Activated CD4-positive, alpha-beta memory T cell treated with anti-CD3 and anti-CD28 coated beads, Interleukin-2, amount 10 ng/mL, durations not matched to agents 7 days and 5 days (primary cell): ENCODE measurements at places on chromosomes 7 and 10. TPM values are rescaled to one million over a fixed set of nuclear protein-coding genes. Genes with fewer than 3 reads are reported as not detected.

The GHRHR gene
- total RNA-seq: not detected

The FAM20C gene
- 0.13 TPM for total RNA-seq

The STK31 gene
- total RNA-seq: not detected

The WNT2 gene
- total RNA-seq: not detected

The POT1 gene
- 28.9 TPM for total RNA-seq

The EPO gene
- total RNA-seq: not detected

The AKR1C4 gene
- not detected for total RNA-seq

The BTBD16 gene
- not detected for total RNA-seq

The STEAP1B gene
- total RNA-seq: 0.33 TPM

The TMEM213 gene
- total RNA-seq: 1.1 TPM

The CYP26C1 gene
- not detected for total RNA-seq

The SP8 gene
- not detected for total RNA-seq

The GIMAP7 gene
- total RNA-seq: 169 TPM

The SH2B2 gene
- total RNA-seq: 2.3 TPM

The PRPF18 gene
- 26.0 TPM for total RNA-seq

The ANKRD61 gene
- total RNA-seq: not detected

The CRHR2 gene
- total RNA-seq: not detected

The LIPF gene
- total RNA-seq: not detected

The AKR1C8 gene
- total RNA-seq: 1.5 TPM

The MRC1 gene
- total RNA-seq: not detected

The GTF2IRD2 gene
- 6.6 TPM for total RNA-seq

The EN2 gene
- not detected for total RNA-seq

The MYO1G gene
- total RNA-seq: 576 TPM

The FAS gene
- total RNA-seq: 91.1 TPM

The PPP1R17 gene
- total RNA-seq: not detected

The KCNK18 gene
- total RNA-seq: not detected
